ENCODE measurements at places on chromosomes 16 and 17. TPM values are rescaled to one million over a fixed set of nuclear protein-coding genes. Genes with fewer than 3 reads are reported as not detected.

DNA sequence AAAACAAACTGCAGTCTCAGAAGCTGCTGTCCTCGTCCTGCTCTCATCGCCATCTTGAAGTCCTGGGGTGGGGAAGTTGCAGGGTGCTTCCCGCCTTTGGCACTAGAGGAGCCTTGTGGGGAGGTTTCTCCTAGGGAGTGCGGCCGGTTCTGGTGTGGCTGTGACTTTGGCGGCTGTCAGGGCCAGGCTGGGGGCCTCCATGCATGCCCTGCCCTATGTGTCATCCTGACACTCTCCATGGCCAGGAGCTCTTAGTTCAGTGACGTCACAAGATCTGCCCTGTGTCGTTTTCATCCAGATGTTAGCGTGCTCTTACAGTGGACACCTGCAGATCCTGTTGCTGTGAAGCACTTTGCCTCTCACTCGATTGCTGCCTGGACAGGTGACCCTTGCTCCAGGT lies 49.6 kb downstream of the PLD6 start:
- DNase-seq = no peak
- no peak overlapping the region for H3K4me3 ChIP-seq
- H3K27ac ChIP-seq = no peak overlapping the region
- no peaks in the 10 kb centered on the region for H3K27me3 ChIP-seq

GRCh38 chr16:58301052-58301451 lies 6.2 kb upstream of the PRSS54 start:
- DNase-seq = no peak
- no peak overlapping the region for H3K27ac ChIP-seq
- no peaks in the 10 kb centered on the region for H3K36me3 ChIP-seq

DNA sequence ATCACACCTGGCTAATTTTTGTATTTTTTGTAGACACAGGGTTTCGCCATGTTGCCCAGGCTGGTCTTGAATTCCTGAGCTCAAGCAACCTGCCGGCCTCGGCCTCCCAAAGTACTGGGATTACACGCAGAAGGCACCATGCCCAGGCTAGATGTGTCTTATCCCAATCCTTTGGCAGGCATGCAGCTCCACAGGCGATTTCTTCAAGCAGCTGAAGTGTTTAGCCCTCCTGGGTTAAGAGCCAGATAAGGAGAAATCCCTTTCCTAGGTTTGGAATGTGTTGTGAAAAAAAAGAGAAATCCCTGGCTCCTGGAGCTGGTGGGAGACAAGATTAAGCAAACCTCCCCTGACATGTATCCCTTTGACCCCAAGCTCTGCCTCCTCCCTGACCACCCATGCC lies 2.1 kb upstream of the NHERF1 start:
- H3K36me3 ChIP-seq = no peaks in the 10 kb centered on the region
- H3K4me1 ChIP-seq = peaks cover 72% of the 10 kb centered on the region
- peaks cover 5% of the 10 kb centered on the region for H3K27me3 ChIP-seq
- H3K4me3 ChIP-seq = no peak overlapping the region
- H3K27ac ChIP-seq = peak overlapping the region; percentile 87

GRCh38 chr16:49556606-49557446 lies 183.2 kb downstream of the C16orf78 start:
- H3K4me3 ChIP-seq = no peak overlapping the region
- no peak for DNase-seq
- peaks cover 12% of the 10 kb centered on the region for H3K27me3 ChIP-seq
- peaks cover 13% of the 10 kb centered on the region for H3K4me1 ChIP-seq
- H3K27ac ChIP-seq = no peak overlapping the region

NACA2 gene
- not detected for total RNA-seq
